Right atrium auricular region (tissue), 2 donors: ENCODE measurements at places on chromosomes 2 and 18. TPM values are rescaled to one million over a fixed set of nuclear protein-coding genes. Genes with fewer than 3 reads are reported as not detected.

- no peak for DNase-seq
These were observed 3.6 kb upstream of the RNF144A start for GRCh38 chr2:6913415-6914157.

DNA sequence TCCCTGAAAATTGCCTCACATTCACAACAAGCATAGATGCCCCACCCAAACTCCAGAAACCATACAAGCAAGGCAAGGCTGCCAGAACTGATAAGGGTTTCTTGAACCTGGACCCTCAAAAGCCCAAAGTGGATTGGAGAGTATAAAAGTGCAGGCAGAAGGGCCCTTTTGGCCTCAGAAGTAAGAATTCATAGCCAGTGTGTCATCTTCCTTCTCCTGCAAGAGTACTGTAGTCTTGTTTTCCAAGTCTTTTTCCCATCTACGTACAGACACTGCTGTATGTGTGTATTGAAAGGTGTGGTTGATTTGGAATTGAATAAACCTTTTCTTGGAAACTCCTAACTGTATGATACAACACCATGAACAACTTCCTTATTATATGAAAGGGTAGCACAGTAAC, 46.8 kb downstream of the ZC3H15 start:
- DNase-seq = no peak

GRCh38 chr2:162433491-162433890, 89.6 kb downstream of the GCA start:
- no peak for DNase-seq

The NEB gene
- total RNA-seq = 136 TPM

GRCh38 chr2:69716555-69717120, 25.3 kb upstream of the ANXA4 start:
- DNase-seq = no peak

DNA sequence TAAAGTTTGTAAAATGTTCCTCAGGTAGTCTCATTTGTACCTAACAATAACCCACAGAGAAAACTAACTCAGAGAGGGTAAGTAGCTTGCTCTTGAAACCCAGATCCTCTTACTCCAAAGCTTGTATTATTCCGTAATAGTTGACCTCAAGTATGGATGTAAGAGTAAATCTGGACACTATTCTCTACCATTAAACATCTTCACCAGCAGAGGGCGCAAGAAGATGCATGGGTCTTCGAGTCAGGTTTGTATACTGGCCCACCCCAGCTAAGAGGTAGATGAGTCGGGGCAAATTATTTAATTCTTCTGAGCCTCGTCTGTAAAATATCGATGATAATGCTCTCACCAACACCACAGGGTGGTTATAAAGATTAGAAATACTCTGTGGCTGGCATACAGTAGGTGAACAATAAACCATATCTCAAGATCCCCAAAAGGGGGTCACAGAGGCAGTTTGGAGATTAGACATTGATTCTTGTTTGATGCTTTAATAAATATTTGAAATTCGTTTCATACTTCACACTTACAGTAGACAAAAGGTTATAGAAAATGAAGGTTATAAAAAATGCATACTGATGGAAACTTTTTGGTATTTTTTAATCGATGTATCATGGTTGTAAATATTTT, 3.5 kb upstream of the CABLES1 start:
- DNase-seq = peak; percentile 76

GRCh38 chr18:34567857-34568256, 142.2 kb upstream of the DTNA start:
- DNase-seq = no peak

GRCh38 chr2:44934983-44935728, 6.3 kb upstream of the SIX3 start:
- DNase-seq = no peak

The ST8SIA5 gene
- total RNA-seq = 5.9 TPM

- DNase-seq = no peak
These were observed 143.5 kb downstream of the AGPS start for GRCh38 chr2:177535958-177536504.

The SPATS2L gene
- total RNA-seq = 103 TPM

The CNGA3 gene
- total RNA-seq = not detected

The MEP1B gene
- total RNA-seq = not detected

DNA sequence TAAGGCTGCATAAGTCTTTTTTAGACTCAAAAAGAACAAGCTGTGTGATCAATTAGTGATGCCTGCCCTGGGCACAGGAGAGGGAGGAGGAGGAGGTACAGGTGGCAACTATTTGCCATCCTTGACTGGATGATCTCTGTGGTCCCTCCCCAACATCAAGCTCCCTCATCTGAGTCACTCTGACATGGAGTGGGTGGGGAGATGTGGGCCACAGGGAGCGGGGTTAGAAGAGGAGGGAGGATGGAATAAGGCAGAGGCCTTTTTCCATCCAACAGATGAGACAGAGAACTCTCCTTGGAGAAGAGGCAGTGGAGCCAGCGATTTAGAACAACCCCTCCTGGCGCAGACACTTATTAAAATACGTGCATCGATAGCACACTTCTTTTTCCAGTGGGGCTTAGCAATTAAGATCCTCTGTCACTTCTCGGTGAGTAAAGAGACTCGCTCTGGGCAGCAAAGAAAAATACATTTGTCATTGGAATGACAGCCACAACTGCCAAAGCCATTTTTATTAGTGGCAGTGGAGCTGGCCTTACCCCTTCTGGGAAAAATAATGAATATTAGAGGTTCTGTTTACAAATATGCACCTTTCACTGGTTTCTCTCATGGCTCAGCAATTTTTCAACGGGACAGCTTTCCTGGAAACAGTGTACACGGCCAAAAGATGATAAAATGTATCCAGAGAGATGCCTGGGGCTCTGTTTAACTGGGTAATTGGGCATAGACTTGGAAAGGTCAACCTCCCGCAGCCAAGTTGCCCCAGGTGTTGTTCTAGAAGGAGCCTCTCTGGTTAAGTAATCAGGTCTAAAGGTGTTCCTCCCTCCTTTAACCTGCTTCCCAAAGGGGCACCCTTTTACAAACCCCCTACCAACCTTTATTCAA, 238.4 kb upstream of the CXCR4 start:
- DNase-seq = no peak

GRCh38 chr18:36179562-36180355, 7.5 kb upstream of the MOCOS start:
- DNase-seq = peak; percentile 82

- DNase-seq = no peak
These were observed 43.0 kb downstream of the WIPF1 start for GRCh38 chr2:174554529-174555150.

DNA sequence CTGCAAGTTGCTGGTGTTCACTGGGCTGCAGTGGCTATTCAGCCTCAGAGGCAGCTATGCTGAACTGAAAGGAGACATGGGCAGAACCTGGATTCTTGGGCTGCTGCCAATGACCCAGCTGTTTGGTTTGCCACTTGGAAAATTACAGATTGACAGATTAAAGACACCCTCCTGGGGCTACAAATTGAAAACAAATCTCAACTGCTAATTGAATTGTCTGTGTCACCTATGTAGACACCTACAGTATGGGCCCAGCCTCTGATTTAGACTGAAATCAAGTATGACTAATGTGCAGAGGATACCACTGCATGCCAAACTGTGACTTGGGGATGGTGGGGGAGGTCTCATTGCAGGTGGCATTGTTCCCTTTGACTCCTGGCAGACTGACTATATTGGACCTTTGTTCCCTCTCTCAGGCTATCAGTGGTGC, 42.8 kb downstream of the ITSN2 start:
- no peak for DNase-seq

DNA sequence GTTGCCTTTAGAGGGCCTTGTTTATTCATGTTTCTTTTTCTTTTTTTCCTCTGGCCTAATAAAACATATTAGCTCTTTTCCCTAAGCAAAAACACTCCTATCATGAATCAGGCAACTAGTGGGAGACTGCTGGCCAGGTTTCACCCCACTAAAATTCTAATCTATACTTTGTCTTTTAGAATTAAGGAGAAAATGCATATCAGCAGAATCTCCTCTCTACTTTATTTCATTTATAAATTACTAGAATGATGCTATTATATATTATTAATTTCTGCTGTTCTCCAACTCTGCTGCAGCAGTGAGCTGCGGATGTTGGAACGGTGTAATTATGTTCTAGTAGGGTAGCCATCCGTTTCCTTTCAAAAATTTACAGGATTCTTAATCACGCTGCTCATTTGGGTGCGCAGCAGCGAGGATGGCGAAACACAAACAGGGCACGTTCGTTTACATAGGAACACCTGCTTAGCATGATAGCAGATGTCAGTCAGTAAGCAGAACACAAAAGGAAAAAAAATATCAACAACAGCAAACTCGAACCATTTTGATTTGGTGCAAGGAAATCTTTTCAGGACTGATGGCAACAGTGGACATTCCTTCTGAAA, 30.5 kb downstream of the ZEB2 start:
- DNase-seq = no peak

DNA sequence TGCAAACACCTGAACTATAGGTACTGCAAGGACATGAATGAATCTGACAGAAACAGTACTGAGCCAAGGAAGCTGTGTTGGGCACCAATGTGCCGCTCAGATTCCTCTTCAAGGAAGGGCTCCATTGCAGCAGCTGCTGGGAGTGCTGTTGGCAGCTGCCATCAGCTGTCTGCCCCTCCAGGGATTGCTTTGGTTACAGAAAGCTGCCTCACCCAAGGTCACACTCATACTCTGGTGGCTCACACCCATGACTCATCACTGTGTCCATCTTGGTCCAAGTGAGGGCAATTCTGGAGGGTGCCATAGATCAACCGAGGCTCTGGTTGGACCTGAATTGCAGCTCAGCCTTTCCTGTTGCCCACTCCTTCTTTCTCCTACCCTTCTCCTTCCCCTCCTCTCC, 24.4 kb upstream of the TRPM8 start:
- no peak for DNase-seq

The C2orf80 gene
- not detected for total RNA-seq

- DNase-seq = no peak
These were observed 250.6 kb downstream of the EIPR1 start for GRCh38 chr2:3126911-3127621.

The FER1L5 gene
- not detected for total RNA-seq

- no peak for DNase-seq
These were observed 371.6 kb downstream of the RPRM start for GRCh38 chr2:153106802-153107477.

GRCh38 chr2:112588611-112589045, 4.2 kb downstream of the CHCHD5 start:
- DNase-seq = no peak

The CRYBA2 gene
- total RNA-seq = not detected

- DNase-seq = no peak
These were observed 108.1 kb upstream of the KCTD1 start for GRCh38 chr18:26656431-26656943.

DNA sequence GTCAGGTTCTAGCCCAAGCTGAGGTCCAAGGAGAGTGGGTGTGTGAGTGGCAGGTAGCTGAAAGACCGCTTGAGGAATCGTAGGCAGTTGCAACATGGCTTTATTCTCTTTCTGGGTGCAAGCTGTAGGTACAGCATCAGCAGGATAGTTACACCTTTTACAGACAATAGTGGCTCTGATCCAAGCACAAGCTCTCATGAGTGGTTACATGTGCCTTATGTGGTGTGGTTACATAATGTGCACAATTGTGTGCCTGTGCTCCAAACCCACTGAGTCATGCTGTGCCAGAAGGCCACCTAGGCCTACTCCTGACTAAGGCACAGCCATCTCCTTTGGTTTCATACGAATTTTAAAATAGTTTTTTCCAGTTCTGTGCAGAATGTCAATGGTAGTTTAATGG, 227.6 kb downstream of the SATB2 start:
- DNase-seq = no peak

The INO80D gene
- 10.2 TPM for total RNA-seq

DNA sequence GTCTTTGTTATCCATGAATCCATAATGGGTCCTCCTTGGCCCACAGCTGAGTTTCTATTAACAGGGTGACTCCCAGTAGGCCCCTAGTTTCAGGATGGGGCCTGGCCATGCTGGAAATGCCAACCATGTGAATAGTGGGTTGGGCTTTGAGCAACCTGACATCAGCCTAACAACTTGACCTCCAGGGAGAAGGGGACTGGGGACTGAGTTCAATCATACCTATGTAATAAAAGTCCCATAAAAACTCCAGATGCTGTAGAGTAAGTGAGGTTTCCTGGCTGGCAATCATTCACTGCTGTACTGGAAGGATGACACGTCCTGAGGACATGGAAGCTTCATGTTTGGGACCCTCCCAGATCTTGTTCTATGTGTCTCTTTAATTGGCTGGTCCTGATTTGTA, 7.9 kb downstream of the REV1 start:
- no peak for DNase-seq

DNA sequence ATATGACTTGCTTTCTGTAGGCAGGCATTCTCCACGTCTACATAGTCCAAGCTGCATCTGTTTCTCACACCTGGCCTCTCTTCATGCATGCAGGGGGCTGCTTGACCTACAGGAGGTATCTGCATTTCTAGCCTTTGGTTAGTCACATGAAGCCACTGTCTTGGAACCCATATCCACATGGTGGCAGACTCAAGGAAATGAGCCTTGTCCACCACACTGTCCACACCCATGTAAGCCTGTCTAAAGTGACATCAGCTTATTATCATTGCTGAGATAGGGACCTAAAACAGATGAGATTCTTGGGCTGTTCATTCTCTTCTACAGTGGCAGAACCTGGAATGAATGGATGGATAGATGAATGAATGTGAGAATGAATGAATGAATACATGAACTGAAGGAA, 160.4 kb downstream of the DOCK10 start:
- DNase-seq = no peak

The NCOA1 gene
- 33.8 TPM for total RNA-seq

- DNase-seq = no peak
These were observed 56.9 kb upstream of the SMAD2 start for GRCh38 chr18:47987388-47987699.

The PLCD4 gene
- 0.70 TPM for total RNA-seq

DNA sequence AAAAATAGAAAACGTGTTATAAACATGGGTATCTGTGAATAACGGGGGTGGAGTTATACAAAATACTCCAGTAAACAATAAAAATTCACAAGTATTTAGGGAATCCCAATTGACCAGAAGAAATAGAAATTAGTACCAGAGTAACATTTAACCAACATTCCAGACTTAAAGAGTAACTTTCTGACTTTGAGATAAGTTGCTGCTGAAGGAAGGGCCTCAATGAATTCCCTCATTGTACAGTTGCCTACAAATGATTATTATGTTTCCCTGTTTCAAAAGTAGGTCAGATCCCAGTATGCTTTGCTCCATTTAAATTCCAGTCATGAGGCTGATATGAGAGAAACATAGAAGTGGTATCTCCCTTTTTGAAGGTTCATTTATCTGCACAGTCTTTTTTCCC, 88.3 kb upstream of the KCNH7 start:
- no peak for DNase-seq

The RNASEH1 gene
- 18.6 TPM for total RNA-seq

DNA sequence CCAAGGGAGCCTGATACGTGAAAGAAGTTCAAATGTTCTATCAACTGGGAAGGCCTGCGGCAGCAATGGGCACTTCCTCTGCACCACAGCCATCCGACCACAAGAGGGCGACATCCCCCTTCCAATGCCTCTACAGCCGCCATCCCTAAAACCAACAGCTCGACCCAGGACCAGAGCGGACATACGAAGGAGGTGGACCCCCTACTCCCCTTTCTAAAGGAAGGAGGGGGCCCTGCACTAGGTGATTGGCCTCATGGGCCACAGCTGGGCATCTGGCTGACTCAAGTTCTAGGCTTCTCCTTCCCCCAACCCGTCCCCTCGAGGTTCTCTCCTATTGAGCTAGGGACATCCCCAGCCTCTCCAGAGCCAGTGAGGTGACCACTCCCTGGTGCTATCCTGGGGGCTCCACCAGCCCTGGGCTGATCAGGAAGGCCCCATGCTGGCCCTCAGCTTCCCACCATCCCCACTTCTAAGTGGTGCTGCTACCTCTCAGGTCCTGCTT, 217.2 kb downstream of the TNS1 start:
- DNase-seq = peak; percentile 87

The IL1B gene
- total RNA-seq = 1.0 TPM

- DNase-seq = no peak
These were observed 82.0 kb upstream of the IL1R2 start for GRCh38 chr2:101909760-101910159.
